ENCODE measurements at places on chromosomes 2 and 18. TPM values are rescaled to one million over a fixed set of nuclear protein-coding genes. Genes with fewer than 3 reads are reported as not detected.

Gene ANKRD44
- 6.9 TPM for total RNA-seq

- H3K27ac ChIP-seq: no peak overlapping the region
- no peaks in the 10 kb centered on the region for H3K36me3 ChIP-seq
These were observed 86.8 kb downstream of the ERBB4 start for GRCh38 chr2:212451786-212452231.

DNA sequence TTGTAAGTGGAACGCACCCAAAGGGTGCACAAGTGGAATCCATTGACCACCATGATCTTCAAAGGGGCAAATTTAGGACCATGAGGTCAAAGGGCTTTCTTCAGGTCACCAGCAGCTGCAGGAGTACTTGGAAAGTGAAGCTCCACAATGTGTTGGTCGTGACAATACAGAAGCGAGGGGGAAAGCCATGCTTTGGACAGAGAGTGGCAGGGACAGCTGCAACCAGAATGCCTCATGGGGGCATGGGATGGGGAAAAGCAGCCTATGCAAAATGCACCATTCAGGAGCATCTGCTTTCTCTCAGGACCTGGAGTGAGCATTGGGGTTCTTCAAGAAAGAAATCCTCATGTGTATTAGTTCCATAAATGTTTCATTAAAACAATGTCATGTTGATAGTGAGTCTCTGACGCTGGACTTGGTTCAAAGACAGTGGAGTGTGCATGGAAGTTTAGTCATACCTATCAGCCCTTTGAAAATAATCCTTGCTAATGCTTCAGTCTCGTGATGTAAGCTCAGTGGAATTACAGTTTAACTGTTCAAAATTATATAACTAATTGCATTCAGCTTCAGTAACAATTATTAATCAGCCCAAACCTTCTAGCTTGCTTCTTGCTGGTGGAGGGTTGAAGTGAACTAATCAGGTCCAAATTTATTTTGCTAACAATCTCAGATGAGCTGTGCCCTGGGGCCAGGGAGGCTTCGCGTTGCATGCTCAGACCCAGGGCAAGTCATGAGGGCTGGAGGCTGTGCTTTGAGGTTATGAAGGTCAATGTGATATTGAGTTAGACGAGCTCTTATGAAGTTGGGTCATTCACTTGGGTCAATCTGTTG lies 41.6 kb downstream of the ACKR3 start:
- peaks cover 20% of the 10 kb centered on the region for H3K27me3 ChIP-seq
- no peak for DNase-seq
- no peak overlapping the region for H3K27ac ChIP-seq
- H3K4me3 ChIP-seq: no peak overlapping the region
- H3K4me1 ChIP-seq: peaks cover 5% of the 10 kb centered on the region

DNA sequence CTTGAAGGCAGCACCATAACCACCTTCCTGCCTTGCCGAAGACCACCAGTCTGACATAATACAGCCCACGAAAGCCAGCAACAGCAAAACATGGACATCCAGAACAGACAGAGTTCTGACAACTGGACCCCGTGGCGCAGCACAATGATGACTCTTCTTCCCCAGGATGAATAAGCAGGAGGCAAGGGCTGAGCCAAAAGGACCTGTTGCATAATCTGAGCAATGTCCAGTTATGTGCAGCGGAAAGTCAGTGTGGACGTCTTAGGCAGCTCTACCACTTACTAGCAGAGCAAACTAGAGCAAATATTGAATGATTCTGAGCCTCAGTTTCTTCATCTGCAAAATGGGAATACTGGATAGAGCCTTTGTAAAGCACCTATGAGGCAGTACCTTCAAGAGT lies 225.1 kb downstream of the ZBTB7C start:
- peaks cover 7% of the 10 kb centered on the region for H3K36me3 ChIP-seq
- DNase-seq: peak; percentile 61
- H3K4me3 ChIP-seq: no peak overlapping the region
- H3K27ac ChIP-seq: no peak overlapping the region
- peaks cover 61% of the 10 kb centered on the region for H3K27me3 ChIP-seq

DNA sequence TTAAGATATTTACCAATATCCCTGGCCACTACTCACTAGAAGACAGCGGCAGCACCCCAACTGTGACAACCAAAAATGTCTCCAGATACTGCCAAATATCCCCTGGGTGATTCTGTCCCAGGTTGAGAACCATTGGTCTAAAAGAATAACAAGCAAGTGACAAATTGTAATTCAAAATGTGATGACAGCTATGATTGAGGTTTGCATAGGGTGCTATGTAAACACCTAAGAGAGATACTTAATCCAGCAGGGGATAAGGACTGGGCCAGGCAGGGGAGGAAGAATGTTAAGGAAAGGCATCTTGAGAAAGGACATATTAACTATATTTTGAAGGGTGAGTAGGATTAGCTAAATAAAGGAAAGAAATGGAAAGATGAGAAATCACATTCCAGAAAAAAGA lies 38.0 kb upstream of the ENOSF1 start:
- H3K36me3 ChIP-seq: peaks cover 60% of the 10 kb centered on the region
- no peak for DNase-seq
- no peaks in the 10 kb centered on the region for H3K4me1 ChIP-seq
- H3K27me3 ChIP-seq: no peaks in the 10 kb centered on the region
- H3K27ac ChIP-seq: peak overlapping the region; percentile 55
- H3K4me3 ChIP-seq: no peak overlapping the region

GRCh38 chr2:190663839-190664238 lies 15.0 kb downstream of the NAB1 start:
- no peaks in the 10 kb centered on the region for H3K27me3 ChIP-seq
- DNase-seq: no peak
- no peak overlapping the region for H3K4me3 ChIP-seq
- H3K4me1 ChIP-seq: peaks cover 52% of the 10 kb centered on the region

GRCh38 chr18:36772241-36772723 lies 56.5 kb downstream of the TPGS2 start:
- DNase-seq: no peak
- no peak overlapping the region for H3K4me3 ChIP-seq
- H3K27ac ChIP-seq: no peak overlapping the region
- no peaks in the 10 kb centered on the region for H3K27me3 ChIP-seq

Measured in MCF 10A (cell line).